Upper lobe of left lung (tissue), 6 donors: ENCODE measurements at places on chromosomes 2 and 18. TPM values are rescaled to one million over a fixed set of nuclear protein-coding genes. Genes with fewer than 3 reads are reported as not detected.

The PLGLB1 gene
- total RNA-seq, result 3.7 TPM

The CFAP221 gene
- total RNA-seq, result 26.3 TPM

The SLC9A2 gene
- not detected for total RNA-seq

The LOXL3 gene
- 3.6 TPM for total RNA-seq

The ALLC gene
- not detected for total RNA-seq

The SPATA3 gene
- not detected for total RNA-seq

The SRD5A2 gene
- total RNA-seq, result 2.1 TPM

The TEKT4 gene
- 5.2 TPM for total RNA-seq

The NTSR2 gene
- not detected for total RNA-seq

The DSC1 gene
- not detected for total RNA-seq

The CPO gene
- not detected for total RNA-seq

The ABCG5 gene
- not detected for total RNA-seq

The ARHGAP25 gene
- 19.6 TPM for total RNA-seq

The NDUFV2 gene
- 118 TPM for total RNA-seq

The RIT2 gene
- total RNA-seq, result not detected

The LRP1B gene
- total RNA-seq, result 0.06 TPM

The KYNU gene
- 31.1 TPM for total RNA-seq

The TUBA4B gene
- total RNA-seq, result 6.3 TPM

The HOXD12 gene
- total RNA-seq, result not detected

The LAMA1 gene
- total RNA-seq, result 3.1 TPM

The ESCO1 gene
- total RNA-seq, result 15.7 TPM

The VIT gene
- total RNA-seq, result not detected

The SLC5A7 gene
- total RNA-seq, result 0.98 TPM

The KCNF1 gene
- 1.1 TPM for total RNA-seq

The PROM2 gene
- total RNA-seq, result 10.2 TPM

The ACMSD gene
- total RNA-seq, result 0.20 TPM

The DTNA gene
- 25.1 TPM for total RNA-seq

The LRRTM4 gene
- total RNA-seq, result not detected

The OSR1 gene
- total RNA-seq, result 9.8 TPM

The PARD6G gene
- 4.4 TPM for total RNA-seq

The KCNS3 gene
- 47.3 TPM for total RNA-seq

The COLEC12 gene
- 71.5 TPM for total RNA-seq

The SALL3 gene
- total RNA-seq, result not detected

The TPRKB gene
- 9.6 TPM for total RNA-seq

The CYP1B1 gene
- 12.2 TPM for total RNA-seq

The PRSS56 gene
- total RNA-seq, result not detected

The C2orf80 gene
- total RNA-seq, result not detected

The CHAC2 gene
- 3.1 TPM for total RNA-seq
